Activated T-cell treated with anti-CD3 and anti-CD28 coated beads, Interleukin-2, amount 50 U/mL, for 24 hours (primary cell): ENCODE measurements at places on chromosomes 4 and X.

DNA sequence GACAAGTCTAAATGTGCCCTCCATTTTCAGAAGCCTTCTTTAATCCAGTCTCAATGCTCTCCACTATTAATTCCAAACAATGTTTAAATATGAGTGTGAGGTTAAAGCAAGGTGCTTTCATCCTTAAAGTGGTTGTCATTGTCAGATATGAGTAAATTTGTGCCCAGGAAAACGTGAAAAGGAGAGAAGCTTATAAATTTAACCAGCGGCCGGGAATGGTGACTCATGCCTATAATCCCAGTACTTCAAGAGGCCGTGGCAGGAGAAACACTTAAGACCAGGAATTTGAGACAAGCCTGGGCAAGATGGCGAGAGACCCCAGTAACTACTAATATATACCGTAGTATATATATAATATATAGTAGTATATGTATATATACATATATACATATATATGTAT, 270.0 kb downstream of the ARHGAP24 start:
- no peak for DNase-seq

DNA sequence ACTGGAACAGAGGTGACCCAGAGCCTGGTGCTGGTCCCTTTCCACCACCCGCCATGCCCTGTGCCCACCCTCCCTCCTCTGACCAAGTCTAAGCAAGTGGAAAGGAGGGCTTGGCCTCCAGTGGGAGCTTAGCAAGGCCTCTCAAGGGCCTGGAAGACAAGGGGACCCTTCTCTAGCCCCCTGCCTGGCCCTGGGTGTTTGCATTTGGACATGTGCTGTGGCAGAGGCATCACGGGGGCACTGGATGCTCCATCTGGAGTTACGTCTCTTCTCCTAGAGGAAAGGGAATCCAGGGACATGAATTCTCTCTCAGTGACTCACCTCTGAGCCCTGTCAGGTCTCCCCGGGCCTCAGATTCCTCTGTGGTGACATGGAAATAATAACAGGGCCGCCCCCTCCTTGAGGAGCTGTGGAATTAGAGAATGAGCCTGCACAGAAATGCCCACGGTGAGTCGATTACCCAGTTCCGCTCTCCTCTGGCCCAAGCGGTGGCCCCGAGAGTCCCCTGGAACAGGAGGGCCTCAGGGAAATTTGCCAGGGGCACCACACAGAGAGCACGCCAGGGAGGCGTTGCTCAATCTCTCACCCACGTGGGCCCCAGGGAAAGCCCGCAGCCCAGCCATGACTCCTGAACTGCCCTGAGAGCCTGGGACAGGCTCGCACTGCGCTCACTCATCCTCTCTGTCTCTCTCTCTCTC, 189.6 kb downstream of the BCOR start:
- DNase-seq: no peak

GRCh38 chr4:38334791-38335190, 329.2 kb upstream of the KLF3 start:
- DNase-seq: no peak

- no peak for DNase-seq
Observed at GRCh38 chrX:27276751-27277150, 186.4 kb downstream of the PPP4R3C start.

DNA sequence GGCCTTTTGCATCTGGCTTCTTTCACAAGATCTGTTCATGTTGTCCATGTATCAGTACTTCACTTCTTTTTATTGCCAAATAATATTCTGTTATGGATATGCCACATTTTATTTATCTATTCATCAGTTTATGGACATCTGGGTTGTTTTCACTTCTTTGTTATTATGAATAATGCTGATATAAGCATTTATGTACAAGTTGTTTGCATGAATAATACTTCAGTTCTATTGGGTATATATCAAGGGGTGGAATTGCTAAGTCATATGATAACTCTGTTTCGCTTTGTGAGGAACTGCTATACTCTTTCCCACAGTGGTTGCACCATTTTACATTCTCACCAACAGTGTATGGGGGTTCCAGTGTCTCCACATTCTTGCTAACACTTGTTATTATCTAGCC, 190.4 kb downstream of the RBMX2 start:
- no peak for DNase-seq

DNA sequence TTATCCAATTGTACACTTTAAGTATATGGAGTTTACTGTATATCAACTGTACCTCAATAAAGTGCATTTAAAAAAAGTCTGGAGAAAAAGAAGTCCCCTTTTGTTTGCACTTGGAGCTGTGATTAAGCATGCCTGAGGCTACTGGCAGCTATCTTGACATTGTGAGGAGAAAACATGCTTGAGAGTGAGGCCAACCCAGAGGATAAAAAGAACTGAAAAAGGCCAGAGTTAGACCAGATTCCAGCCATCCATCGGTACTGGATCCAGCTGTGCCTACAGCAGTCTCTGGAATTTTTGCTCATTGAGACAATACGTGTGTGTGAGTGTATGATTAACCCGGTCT, 57.4 kb downstream of the LGI2 start:
- DNase-seq: no peak

GRCh38 chr4:117400039-117400835, 314.9 kb upstream of the TRAM1L1 start:
- DNase-seq: no peak

DNA sequence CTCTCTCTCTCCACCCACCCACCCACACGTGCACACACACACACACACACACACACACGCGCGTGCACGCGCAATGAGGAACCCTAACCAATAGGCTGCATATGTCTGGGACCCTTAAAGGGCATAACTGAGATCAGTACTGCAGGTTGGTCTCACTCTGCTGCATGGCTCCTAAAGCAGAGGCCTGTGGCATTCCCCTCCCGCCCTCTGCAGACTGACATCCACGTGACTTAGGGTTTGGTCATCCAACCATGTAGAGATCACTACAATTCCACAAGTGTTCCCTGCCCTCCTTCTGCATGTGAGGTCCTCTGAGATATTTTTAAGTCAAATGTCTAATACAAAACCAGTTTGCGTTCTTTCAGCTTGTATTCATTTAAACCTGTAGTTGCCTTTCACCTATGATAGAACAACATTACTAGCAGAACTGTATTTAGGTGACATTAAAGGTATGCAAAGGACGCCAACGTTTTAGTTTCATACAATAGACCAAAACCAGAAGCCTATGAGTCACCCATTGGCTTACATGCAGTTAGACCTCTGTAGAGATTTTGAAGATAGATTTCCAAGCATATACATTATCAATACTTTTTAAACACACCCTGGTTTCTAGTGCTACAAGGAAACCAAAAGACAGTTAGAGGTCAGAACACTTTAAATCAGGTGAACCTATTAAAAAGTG, 10.1 kb downstream of the XAGE5 start:
- no peak for DNase-seq
